ENCODE measurements at places on chromosomes 6 and 20. TPM values are rescaled to one million over a fixed set of nuclear protein-coding genes. Genes with fewer than 3 reads are reported as not detected.
A peak's percentile ranks its signal among the peaks of the same experiment; 100 is the strongest.

Gene HAO1
- polyA plus RNA-seq: not detected

DNA sequence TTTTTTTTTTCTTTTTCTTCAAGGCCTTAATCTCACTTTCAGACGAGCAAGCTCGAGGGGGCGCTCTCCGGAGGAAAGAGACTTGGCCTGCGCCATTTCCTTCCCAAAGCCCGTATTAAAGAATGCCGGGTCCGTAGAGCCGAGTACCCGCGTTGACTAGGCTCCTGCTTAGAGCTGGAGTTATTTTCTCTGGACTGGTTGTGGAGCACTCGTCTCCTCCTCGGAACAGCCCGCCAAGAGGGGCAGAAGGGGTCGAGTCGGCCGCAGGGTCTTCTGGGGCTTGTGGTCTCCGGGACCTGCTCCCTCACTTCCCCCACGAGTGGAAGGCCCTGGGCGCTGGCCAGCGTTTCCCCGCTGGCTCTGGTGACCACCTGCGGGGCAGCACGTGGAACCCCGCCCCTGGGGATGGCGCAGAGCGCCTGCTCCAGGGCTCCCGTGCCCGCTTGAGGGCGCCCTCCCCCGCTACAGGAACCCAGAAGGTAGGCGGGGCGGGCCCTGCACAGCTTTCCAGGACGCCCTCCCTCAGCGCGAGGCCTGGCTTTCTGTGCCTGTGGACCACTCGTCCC, 2.7 kb upstream of the MEI4 start:
- DNase-seq: no peak

DNA sequence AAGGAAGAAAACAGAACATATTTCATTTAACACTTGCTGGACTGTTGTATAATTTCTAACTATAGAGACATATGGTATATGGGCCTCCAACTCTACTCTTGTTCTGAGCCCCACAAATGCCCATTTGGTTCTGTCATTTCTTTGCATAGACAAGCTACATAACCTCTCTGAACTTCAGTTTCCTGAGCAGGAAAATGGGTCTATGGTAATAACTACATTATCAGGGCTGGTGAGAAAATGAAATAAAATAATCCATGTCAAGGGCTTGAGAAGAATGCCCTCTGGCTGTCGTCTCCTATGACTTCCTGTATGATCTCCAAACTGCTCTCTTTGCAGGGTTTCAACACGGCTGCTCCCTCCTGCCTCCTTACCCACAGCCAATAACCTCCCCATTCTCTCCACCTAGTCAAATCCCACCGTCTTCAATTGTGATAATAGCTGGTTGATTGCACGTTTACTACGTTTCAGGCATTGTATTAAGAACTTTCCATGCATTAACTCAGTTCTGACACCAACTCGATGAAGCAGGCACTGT, 12.0 kb downstream of the ZCCHC3 start:
- DNase-seq: no peak

DNA sequence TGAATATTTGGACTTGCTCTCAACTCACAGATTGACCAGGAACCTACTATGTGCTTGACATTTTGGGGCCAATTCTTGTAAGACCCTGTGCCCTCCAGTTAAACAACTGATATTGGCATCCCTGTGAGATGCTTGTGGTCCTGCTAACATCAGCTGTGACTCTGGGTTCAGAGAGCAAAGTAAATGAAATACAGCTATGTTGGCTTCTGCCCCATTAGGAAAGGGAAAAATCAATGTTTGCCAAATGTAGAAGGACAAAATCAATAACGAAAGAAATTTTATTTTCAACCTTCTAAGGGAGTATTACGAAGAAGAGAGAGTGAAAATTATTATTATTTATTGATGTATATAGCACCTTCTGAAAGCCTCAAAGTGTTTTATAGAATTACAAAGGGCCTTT, 266.9 kb upstream of the ARID1B start:
- DNase-seq: no peak

- peak; percentile 74 for DNase-seq
Observed at GRCh38 chr6:87772597-87773530, 70.8 kb upstream of the AKIRIN2 start.

- DNase-seq: no peak
Observed at GRCh38 chr6:106743612-106744011, 114.2 kb downstream of the QRSL1 start.

Gene C4A
- 7.5 TPM for polyA plus RNA-seq

Gene SLC22A7
- polyA plus RNA-seq: not detected

DNA sequence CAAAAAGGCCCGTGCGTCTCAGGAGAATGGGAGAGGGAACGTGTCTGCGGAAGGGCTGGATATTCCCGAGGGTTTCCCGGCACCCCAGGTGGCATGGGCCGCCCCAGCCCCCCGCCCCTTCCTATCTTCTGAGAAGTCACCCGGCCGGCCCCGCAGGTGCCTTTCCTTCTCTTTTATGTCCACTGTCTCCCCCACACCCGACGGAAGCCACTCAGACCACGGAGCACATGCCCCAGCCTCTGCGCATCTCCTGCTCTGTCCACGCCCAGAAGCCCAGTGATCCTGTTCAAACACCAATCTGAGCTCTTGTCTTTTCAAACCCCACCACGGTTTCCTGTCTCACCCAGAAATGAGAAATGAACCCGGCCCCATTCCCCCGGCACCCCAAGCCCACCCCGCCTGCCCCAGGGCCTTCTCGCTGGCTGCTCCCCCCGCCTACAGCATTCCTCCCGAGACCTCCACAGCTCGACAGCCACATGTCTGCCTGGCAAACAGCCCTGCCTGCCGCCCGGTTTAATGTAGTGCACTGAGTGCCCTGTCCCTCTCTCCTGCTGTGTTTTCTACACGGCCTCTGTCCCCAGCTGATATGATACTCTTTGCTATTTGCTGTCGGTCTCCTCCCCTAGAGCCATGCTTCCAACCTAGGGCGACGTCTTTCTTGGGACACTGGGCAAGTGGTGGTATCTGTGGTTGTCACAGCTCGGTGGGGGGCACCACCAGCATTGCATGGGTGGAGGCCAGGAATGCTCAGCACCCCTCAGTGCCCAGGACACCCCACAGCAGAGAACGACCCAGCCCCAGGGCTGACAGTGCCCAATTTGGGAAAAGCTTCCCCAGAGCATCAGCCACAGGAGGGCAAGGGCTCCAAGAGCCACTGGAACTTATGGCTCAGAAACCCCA, 182.7 kb downstream of the TAF4 start:
- DNase-seq: no peak

Gene CPNE5
- polyA plus RNA-seq: 0.10 TPM

- DNase-seq: no peak
Observed at GRCh38 chr6:33857932-33858475, 54.2 kb upstream of the MLN start.

Gene DEFB132
- polyA plus RNA-seq: not detected

DNA sequence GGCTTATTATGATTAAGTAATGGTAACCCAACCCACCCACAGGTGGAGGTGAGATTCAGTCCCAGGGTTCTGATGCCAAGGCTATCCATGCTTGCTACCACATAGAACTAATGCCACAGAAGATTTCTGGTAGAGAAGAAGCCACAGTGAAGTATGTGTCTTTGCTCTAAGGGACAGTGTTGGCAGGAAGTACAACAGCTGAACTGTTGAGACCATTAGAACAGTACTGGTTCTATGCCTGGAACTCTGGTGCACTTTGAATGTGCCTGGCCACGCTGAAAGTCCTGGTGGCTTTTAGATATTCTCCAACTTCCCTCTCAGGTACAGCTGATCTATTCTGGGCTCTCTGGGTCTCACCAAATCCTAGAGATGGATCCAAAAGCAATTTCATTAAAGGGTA, 7.8 kb downstream of the STX7 start:
- DNase-seq: no peak

GRCh38 chr6:160141001-160141726, 19.5 kb downstream of the SLC22A1 start:
- DNase-seq: peak; percentile 34

DNA sequence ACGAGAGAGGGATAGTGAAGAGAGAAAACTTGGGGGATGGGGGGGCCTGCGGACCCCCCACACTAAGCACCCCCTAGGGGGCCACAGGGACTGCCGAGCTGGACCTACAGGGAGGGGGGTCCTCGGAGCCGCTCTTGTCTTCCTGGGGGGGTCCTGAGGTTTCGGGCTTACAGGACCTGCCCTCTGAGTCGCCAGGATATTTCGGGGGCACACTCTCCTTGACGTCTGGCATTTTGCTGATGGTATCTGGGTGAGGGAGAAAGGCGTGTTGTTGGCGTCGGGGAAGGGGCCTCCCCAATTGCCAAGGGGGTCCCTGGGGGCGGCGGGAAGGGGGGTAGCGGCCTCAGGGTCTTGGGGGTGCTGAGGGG, 516 bp downstream of the TCP11 start:
- no peak for DNase-seq

DNA sequence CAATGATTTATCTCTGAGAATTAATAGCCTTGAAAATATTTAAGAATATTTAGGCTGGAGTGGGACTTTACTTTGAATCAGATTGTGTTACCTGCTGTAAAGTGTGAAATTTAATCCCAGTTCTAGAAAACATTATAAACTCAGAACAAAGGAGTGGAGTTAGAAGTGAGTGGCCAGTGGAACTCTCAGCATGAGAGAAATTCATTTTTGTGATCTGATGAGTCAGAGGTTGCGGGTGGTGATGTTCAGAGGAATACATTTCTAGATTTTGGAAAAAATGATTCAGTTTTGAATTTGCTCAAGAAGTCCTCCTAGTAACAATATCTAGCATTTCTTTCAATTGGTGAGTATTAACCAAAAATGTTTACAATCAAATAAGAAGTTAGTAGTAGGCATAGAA, 167.5 kb downstream of the ZFAND3 start:
- no peak for DNase-seq

Gene KCNQ2
- not detected for polyA plus RNA-seq

DNA sequence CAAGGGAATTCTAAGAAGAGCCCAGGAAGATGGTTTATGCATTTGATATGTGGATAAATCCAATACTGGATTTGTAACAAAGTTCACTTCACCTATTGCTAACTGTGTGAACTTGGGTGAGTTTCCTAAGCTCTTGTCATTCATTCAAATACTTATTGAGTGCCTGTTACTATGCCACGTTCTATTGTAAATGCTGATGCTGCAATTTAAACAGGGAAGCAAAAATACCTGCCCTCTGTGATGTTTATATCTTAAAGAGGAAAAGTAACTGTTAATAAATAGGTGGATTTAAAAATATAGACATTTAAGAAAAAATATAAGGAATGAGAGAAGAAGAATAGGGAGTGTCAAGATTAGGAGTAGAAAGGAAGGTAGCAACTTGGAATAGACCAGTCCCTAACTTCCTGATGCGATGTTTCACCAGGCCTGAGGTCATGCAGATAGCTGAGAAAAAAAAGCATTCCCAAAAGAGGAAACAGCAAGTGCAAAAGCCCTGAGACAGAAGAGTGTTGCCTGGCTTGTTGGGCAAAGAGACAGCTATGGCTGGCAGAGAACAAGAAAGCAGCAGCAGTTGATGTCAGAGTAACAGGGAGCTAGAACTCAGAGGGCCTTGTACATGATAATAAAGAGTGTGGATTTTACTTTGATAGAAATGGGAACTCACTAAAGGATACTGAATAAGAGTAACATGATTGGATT, 54.3 kb upstream of the TCF21 start:
- DNase-seq: no peak

DNA sequence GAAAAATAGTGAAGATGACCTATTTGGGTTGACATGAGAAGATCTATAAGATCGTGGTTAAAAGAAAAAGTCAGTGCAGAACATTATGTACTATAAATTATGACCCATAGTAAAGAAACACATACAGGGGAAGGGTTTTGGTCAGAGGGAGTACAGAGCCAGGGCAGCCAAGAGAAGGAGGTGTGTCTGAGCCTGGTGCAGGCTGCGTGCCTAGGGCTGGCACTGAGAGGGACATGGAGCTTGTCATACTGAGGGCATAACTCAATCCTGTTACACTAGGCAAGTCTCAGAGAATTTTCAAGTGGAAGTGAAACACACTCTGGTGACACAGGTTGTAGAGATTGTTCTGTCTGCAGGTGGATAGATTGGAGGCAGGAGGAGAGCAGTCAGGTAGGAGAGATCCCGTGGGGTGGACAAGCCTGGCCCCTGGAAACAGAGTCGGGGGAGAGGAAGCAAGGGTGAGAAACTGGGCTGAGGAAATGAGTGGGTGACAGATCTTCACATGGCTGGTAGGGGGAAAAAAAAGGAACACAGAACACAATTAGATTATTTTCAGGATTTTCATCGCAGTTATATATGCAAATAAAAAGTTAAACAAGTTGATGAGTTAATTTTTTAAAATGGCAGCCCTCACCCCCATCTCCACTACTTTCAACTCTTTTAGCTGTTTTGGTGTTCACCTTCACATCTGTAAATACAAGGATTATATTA, 18.5 kb upstream of the RNF39 start:
- DNase-seq: no peak
